NCI-H1048 (cell line): ENCODE measurements at places on chromosomes 2 and 18.

- no peak for DNase-seq
Observed at GRCh38 chr2:161981679-161982250, 92.2 kb downstream of the DPP4 start.

- DNase-seq = no peak
Observed at GRCh38 chr18:46110406-46110805, 6.2 kb downstream of the HAUS1 start.

GRCh38 chr18:79747156-79747845 is 50.4 kb upstream of the KCNG2 start:
- no peak for DNase-seq

DNA sequence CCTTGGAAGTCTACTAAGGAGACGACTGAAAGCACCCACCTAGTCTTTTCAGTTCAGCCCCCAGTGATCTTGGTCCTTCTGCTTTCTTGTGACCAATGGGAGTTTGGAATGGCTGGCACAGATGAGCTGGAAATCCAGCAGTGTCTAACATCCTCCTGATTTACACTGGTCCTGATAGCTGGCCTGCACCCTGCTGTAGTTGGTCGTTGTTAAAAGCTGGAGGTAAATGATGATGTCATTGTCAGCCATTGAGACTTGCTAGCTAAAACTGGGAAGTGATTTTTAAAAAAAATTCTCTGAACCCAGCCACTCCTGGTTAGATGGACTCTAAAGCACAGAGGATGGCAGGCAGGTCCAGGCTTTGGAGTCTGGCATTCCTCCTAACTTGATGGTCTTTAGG is 19.3 kb downstream of the CCT7 start:
- DNase-seq = no peak

- no peak for DNase-seq
Observed at GRCh38 chr18:58161659-58162058, 117.6 kb downstream of the NEDD4L start.

DNA sequence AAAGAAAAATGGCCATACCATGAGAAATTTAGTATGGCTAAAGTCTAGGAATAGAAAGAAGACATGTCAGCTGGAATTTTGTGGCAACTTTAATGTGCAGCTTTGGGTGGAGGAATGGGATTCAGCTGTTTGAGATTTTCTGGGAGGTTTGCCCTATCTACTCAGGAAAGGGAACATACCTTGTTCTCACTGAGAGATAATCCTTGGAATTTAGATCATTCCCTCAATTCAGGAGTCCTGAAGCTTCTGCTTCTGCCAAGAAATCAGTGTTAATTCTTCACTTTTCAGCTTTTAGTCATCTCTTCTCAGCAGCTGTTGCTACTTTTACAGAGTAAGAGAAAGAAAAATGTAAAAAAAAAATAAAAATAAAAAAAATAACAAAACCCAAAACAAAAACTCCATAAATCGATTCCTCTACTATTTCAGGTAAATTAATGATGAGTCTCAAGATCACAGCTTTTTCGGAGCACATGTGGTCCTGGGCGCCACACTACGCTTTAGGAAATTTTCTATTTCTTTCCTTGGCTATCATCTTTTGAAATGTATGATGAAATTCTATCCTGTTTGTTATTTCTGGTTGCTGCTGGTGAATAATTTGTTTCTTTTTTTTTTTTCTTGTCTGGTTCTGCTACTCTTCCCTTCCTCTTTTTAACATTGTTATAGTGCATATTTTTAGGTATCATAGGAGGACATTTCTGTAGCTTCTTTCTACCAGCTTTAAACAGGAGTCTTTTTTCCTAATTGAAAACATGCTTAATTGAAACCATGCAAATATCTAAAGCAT is 18.9 kb upstream of the BAZ2B start:
- no peak for DNase-seq

- DNase-seq = no peak
Observed at GRCh38 chr2:128322715-128323554, 4.3 kb upstream of the HS6ST1 start.

- DNase-seq = no peak
Observed at GRCh38 chr2:126784045-126784444, 114.6 kb upstream of the TEX51 start.

DNA sequence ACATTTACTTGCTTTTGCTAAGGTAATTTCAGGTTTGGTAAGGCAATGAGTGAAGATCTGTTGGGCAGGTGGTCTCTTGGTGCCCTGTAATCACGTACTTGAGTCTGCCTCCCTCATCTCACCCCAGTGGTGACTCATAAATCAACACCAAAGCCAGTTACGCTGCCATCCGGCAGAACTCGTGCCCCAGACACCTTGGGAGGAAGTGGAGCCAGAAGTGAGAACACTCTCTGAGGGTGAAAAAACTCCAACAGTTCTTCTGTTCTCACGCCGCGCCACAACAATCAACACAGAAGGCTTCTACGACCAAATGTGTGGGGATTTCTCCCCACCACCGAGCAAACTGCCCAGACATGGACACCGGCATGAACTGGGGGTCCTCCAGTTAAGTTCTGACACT is 206.2 kb downstream of the ARL4C start:
- no peak for DNase-seq

DNA sequence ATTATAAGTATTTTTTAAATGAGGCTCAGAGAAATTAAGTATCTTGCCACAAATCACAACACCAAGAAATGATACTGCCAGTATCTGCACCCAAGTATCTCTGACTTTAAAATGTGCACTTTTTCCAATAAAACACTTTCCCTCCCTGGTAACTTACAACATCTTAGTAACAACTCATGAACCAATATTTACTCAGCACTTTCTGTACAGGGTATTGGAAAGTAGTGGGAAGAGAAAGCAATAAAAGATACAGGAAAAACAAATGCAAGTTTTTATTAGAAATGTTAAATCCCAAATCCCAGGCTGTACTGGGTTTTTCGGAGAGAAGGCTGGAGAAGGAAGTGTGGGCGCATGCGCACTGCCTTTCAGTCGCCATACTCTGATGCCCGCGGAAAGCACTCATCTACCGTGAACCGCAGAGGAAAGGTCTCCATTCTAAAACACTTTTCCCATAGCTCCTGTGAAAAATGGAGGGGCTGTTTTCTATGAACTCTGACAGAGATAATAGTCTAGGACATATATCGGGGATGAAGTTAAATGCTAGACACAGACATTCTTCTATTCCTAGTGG is 52.1 kb downstream of the L3MBTL4 start:
- no peak for DNase-seq

DNA sequence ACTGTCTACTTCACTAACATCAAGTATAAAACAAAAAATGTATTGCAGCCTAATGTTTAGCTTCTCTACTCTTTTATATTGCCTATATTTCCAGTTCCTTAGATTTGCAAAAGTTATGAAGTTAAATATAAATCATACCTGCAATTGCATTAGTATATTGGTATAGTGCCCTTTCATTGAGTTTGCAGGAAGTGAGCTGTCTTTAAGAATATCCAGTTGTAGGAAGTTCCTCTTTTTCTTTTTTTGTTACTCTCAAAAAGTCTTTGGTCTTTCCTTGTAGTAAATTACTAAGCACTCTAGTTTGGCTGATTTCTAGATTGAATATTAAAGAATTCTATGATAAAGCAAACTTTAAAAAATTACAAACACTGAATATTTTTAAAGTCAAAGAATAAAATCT is 71.3 kb upstream of the FN1 start:
- DNase-seq = no peak

- no peak for DNase-seq
Observed at GRCh38 chr2:172861098-172861497, 125.5 kb downstream of the RAPGEF4 start.

- no peak for DNase-seq
Observed at GRCh38 chr2:191758518-191759507, 80.9 kb downstream of the NABP1 start.

- no peak for DNase-seq
Observed at GRCh38 chr2:196258407-196258806, 87.0 kb upstream of the STK17B start.

- DNase-seq = no peak
Observed at GRCh38 chr2:236783417-236784020, 213.9 kb downstream of the ACKR3 start.

DNA sequence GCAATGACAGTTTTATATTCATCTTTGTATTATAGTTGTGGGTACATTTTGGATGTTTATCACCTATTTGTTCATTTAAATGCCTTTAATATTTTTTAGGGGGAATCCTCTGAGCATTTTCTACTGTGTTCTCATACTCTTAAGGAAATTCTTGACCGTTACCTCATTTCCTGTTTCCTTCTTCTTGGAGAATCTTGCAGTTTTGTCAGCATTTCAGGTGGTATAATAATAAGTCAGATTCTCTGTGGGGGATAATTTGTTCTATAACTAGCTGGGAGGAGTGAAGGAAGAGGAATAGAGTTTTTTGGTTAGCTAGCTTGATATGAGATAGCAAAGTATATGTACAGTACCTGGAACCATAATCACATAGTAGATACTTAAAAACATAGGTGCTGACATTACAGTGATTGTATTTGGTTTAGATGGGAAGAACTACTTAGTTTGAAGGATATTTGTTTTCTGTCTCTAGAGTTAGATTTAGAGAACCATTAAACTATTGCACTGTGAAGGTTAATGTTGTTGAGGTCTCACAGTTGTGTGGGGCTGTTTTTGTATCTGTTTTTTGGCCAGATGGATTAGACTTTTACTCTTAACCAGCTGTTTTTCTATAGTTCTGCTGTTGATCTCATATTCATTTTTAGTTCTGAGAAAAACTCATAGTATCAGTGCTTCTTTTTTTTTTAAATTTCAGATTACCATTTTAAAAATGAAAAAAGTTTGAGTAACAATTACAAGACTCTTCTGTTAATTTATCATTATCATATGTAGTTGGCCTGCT is 14.2 kb downstream of the MTX2 start:
- no peak for DNase-seq

DNA sequence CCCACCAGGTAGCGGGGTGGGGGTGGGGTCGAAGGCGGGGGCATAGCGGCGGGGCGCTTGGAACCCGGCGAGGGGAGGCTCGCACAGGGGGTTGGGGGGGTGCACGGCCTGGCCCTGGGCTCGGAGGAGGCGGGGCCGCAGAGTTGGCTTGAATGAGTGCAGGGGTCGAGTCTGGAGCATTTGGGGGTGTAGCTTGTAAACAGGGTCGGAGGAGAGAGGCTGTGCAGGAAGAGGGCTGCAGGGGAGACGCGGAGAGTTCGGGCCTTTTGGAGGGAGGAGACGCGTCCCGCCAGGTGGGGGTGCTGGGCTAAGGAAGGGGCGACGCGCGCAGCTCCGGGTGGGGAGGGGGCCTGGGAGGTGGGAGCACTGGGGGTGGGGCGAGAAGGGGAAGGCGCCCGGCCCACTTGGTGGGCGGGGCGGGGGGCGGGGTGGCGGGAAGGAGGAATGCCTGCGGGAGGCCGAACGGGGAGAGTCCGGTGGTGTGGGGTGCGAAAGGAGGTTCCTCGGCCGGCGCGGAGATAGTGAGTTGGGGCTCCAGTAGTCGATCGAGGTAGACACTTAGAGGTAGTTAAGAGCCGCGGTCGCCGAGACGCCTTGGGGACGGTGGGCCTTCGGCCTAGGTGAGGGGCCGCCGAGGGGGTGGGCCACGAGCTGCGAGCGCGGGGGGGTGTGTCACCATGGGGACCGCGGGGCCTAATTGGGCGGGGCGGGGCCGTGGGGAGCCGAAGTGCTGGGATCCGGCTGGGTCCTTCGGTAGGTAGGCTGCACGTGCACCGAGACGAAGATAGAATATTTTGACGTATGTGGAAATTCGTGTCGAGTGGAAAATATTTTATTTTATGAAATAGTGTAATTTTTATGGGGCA is 774 bp downstream of the MSH6 start:
- DNase-seq = peak; percentile 55

- no peak for DNase-seq
Observed at GRCh38 chr18:70183441-70183840, 22.0 kb downstream of the RTTN start.

GRCh38 chr18:65221736-65222135 is 529.1 kb upstream of the CDH7 start:
- no peak for DNase-seq

- no peak for DNase-seq
Observed at GRCh38 chr2:194166818-194167217, 1490.2 kb upstream of the SLC39A10 start.

GRCh38 chr18:59846814-59847490 is 52.8 kb upstream of the PMAIP1 start:
- no peak for DNase-seq

DNA sequence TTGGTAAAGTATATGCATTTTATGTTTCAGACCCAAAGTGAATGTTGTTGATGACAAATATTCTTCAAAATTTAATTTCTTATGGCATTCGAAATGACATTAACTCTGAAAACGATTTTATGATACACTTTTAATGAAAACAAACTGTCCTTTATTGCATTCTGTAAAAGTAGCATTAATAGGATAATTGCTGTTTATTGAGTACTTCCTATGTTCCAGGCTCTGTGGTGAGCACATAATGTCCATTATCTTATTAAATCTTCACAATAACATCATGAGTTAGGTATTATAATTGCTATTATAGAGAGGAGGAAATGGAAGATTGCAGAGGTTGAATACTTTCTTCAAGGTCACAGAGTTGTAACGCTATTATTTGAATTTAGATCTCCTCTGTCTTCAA is 638.0 kb downstream of the LRP1B start:
- DNase-seq = no peak

DNA sequence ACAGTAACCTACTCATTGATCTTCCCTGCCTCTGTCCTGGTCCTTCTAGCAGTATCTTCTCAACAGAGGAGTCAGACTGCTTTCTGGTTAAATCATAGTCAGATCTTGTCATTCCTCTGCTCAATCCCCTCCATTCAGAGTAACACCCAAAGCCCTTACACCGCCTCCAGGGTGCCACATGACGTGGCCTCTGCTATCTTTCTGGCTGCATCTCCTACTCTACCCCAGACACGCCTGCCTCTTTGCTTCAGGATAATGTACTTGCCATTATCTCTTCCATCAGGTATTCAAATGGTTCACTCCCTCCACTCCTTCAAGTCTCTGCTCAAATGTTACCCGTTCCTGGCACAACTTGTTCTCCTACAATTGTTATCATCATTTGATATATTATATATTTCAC is 36.3 kb upstream of the ACVR2A start:
- DNase-seq = no peak

DNA sequence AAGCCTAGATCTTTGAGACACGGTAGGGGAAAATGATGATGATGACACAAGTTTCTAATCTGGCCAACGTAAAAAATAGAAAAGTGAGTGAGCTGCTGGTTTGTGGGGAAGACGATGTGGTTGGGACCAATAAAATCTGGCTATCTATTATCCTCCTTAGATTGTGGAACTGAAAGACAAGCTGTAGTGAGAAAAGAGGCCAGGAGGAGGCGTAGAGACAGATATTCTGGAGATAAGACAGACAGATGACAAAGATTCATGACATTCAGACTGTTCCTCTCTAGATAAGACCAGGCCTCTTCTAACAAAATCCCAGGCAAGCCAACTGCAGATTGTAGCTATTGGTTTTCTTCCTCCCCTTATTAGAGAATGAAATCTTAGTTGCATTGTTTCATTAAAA is 376.3 kb upstream of the UBE2E3 start:
- no peak for DNase-seq

- no peak for DNase-seq
Observed at GRCh38 chr2:172066394-172066886, 18.9 kb upstream of the DLX1 start.

DNA sequence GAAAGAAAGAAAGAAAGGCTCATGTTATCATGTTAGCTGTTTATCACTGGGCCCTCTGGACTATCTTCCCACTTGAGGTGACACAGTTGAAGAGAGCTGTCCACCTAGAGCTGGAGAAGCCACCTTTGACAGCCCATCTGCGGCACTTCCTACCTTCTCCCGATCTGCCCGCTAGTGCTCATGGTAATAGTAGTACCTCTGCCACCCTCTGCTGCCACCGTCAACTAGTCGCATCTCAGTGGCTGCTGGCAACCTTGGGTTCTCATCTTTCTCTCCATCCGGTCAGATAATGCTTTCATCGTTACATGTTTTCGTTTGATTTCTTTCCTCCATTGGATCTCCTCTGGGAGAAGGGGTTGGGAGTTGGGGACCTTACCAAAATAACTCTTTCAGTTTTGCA is 63.2 kb upstream of the COPS8 start:
- no peak for DNase-seq
